ENCODE measurements at places on chromosomes 12 and 14.

DNA sequence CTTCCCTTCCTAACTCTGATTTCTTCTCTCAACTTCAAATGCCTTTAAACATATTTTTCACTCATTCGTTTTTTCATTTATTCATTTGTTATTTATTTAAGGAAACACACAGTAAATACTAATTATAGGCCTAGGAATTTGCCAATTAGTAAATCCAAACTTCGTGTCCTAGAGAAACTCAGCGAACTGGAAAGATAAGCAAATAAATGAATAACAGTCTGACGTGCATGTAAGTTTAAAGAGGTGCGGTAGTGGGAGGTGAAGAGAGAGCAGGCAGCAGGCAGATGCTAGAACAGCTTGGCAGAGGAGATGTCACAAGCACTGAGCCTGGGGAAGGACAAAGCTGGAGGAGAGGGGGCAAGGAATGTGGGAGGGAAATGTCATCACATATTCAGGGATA, 228.2 kb downstream of the DPY19L2 start:
- no peak for DNase-seq

DNA sequence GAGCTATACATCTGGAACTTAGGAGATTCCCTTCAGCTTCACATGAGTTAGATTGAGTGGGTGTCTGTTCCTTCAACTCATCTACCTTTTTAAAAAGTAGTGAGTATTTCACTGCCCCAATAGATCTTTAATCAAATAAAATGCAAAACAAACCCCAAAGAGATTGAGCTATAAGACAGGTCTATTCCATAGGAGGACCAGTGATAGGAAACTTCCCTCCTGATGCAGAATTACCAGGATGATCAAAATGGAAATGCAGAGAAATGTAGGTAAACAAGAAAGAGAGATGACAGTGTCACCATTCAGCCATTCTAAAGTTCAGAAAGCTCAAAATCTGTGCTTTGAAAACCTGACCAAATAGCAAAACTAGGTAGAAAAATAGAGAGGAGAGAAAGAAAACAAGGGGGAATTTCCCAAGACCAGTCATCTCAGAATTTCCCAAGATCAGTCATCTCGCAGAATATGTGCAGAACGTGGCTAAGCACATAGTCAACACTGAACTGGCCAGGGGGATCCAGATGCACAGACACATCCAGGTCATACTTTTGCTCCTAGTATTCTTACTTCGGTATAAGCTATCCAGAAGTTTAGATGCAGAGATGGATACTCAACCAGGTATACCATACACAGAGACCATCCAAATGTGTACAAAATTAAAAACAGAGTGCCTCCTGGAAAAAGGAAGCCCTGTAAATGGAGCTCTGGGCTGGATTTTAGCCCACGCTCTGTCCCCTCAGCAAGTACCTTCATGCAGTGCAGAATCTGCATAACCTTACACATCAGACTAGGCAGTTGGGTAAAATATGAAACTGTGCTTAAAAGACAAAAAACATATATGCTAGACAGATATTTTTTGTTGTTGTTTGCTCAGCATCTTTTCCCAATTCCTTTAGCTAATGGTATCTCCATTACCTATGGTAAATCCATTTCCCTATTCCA, 27.4 kb downstream of the SLC41A2 start:
- peak; percentile 57 for DNase-seq

- DNase-seq, result no peak
Observed at GRCh38 chr12:19855851-19856250, 416.6 kb downstream of the AEBP2 start.

GRCh38 chr14:20470603-20470901, 1.3 kb downstream of the PNP start:
- DNase-seq, result no peak

DNA sequence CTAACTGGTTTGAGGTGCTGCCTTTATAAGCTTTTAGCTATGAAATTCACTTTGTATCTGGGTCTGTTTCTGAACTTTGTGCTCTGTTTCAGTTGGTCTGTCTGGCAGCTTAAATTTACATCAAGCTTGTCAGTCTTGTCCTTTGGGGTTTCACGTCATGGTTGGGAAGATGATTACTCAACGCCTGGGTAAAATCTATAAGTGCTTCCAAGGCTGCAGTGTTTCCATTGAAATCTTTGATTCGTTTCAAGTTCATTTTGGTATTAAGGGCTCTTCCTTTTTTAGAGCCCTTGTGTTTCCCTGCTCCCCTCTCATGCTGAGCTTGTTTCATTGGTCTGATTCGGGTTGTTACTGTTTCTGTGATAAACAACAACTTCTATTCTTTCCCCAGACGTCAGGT, 58.2 kb downstream of the FBXW8 start:
- DNase-seq, result no peak

DNA sequence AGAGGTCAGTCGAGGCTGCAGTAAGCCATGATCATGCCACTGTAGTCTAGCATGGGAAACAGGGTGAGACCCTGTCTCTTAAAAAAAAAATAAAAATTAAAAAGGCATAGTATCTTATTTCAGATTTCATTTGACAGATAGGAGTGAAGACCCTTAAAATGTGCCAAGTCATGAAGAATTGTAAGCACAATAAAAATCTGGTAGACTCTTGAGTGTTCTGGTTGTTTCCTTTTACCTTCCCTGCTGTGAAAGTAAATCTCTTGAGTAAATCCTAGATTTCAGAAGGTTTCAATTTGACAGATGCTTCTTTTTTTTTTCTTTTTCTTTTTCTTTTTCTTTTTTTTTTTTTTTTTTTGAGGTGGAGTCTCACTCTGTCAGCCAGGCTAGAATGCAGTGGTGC, 109.0 kb downstream of the ESR2 start:
- DNase-seq, result no peak

GRCh38 chr14:71574976-71575375, 357.3 kb upstream of the RGS6 start:
- DNase-seq, result peak; percentile 89

- no peak for DNase-seq
Observed at GRCh38 chr14:90534091-90534837, 137.4 kb downstream of the CALM1 start.

DNA sequence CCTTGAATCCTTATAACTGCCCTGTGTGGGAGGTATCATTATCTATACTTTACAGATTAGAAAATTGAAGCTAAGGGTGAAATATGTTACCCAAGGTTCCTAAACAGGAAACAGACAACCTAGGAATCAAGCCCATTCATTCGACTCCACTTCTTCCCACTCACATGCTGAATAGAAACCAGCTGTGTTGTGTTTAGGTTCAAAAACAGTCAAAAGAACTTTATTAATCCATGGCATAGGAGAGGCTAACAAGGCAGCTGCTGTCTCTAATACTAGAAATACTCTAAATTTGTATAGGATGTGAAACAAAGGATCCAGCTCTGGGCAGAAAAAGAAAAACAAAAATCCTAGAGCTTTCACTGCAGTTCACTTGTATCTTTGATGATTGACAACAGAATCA, 9.9 kb downstream of the AMDHD1 start:
- no peak for DNase-seq

- peak; percentile 20 for DNase-seq
Observed at GRCh38 chr12:88579601-88580050, 645 bp downstream of the KITLG start.

- DNase-seq, result no peak
Observed at GRCh38 chr14:83129496-83129895, 1595.8 kb upstream of the SEL1L start.

GRCh38 chr12:111440152-111440551, 34.4 kb downstream of the SH2B3 start:
- no peak for DNase-seq

DNA sequence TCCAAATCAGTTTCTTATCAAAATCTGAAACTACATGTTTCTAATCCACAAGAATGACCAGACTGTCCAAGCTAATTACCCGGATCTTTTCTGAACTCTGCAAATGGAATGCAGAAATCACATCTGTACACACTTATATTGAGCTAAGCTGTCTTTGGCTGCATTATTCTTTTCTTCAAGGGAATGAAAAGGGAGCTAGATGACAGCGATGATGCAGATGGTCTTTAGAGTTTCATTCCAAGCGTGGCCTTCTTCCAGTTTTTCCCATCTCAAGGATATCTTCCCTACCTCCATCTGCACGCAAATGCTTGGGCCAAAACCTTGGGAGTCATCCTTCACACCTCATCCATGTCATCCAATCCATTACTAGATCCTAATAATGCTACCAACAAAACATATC, 12.6 kb downstream of the KCNH5 start:
- no peak for DNase-seq

DNA sequence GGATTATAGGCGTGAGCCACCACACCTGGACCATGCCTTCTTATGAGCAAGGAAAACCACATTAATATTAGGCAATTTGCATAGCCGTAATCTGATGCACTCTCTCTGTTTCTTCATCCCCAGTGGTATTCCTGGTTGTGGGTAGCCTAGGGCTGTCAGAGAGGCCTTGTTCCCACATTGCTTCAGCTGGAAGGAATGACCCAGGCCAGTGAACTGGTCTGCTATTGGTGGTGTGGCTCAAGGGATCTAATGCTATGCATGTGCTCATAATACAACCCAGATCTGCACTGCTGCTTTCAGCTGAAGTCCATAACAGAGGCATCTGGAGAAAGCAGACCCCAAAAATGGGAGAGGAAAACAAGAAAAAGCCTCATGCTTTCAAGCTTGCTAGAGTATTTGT, 33.1 kb upstream of the G2E3 start:
- DNase-seq, result no peak

DNA sequence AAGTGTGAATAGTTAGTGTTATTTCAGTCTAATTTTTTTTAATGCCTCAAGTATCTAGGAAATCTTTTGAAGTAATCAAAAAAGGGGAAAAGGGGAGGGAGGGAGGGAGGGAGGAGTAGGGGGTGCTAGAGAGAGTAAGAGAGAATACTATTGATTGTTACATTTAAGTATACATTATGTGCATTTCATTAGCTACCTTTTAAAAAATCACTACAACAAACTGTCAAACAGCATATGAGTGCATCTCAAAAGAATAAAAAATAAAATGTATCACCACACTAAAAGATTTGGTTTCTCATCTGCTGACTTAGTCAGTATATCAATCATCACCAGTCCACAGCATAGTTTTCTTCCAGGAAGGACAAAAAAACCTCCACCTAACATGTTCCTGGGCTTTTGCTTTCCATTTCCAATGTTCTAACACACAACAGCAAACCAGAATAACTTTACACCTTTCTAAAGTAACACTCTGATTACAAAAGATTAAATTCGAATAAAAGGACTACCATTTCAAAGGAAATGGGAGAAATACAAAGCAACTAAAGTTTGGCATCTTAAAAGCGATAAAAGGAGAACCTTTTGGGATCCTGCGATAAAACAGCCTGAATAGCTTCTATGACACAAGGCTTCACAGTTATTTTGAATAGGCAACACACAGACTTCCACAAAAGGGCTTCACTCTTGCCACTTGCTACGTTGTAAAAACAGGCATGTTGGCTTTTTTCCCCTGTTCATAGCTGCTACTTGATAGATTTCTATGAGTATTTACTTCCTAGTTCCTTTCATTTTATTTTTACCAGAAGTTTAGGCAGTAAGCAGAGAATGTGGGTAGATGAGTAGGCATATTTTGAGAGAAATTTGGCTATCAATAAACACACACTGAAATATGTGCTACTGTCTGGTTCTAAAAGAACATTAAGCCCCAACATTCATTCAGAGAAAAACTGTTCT, 160.9 kb downstream of the EPS8 start:
- peak; percentile 68 for DNase-seq

DNA sequence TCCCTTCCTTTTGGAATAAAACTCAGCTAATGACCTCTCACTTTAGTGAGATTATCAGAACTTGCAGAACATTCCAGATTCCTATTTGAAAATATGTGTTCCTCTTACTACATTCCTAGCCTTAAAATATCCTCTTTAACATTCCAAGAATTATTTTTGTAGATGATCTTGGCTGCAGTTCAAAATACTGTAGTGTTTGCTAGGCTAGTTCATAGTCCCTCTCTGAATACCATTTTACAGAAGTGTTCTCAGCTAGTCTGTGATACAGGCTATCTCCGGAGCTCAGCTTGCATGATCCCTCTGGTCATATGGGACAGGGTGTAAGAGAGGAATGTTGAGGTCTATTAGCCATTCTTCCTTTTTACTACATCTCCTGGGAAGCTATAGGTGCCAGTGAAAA, 17.6 kb upstream of the GPR33 start:
- peak; percentile 82 for DNase-seq

- no peak for DNase-seq
Observed at GRCh38 chr12:92027701-92028440, 117.8 kb downstream of the BTG1 start.

GRCh38 chr12:57765003-57765697, 1.7 kb downstream of the CYP27B1 start:
- DNase-seq, result peak; percentile 25

GRCh38 chr12:2372178-2372577, 319.4 kb downstream of the CACNA1C start:
- DNase-seq, result no peak

GRCh38 chr12:5571115-5571514, 139.2 kb downstream of the NTF3 start:
- DNase-seq, result no peak

DNA sequence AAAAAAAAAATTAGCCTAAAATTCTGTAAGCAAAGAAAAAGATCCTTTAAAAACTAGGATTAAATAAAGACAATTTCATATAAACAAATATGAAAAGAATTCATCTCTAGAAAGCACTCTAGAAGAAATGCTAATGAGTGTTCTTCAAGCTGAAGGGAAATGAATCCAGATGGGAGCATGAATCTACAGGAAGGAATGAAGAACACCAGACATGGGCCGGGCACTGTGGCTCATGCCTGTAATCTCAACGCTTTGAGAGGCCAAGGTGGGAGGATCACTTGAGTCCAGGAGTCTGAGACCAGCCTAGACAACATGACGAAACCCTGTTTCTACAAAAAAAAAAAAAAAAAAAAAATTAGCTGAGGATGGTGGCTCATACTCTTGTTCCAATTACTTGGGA, 297.2 kb downstream of the FBXL14 start:
- peak; percentile 60 for DNase-seq

DNA sequence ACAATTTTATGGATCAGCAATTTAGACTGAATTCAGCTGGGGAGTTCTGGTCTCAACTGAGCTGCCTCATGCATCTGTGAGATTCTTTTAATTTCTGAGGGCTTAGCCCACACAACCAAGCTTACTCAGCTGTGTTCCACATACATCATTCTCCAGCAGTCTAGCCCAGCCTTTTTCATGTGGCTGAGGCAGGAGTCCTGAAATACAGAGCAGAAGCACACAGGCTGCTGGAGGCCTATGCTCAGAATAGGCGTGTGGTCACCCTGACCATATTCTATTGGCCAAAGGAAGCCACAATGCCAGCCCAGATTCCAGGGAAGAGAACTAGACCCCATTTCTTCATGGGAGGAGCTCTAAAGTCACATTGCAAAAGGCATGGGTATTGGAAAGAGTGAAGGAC, 72.3 kb upstream of the DHRS4 start:
- peak; percentile 3 for DNase-seq

DNA sequence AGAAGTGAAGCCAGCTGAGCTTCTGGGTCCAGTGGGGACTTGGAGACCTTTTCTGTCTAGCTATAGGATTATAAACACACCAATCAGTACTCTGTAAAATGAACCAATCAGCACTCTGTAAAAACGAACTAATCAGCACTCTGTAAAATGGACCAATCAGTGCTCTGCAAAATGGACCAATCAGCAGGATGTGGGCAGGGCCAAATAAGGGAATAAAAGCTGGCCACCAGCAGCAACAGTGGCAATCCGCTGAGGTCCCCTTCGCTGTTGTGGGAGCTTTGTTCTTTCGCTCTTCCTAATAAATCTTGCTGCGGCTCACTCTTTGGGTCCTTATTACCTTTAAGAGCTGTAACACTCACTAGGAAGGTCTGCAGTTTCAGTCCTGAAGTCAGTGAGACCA, 72.3 kb downstream of the NTS start:
- no peak for DNase-seq

Measured in fibroblast of skin of right quadriceps (primary cell).